Activated CD4-positive, alpha-beta T cell treated with anti-CD3 and anti-CD28 coated beads, Interleukin-2, amount 50 U/mL, for 16 hours (primary cell): ENCODE measurements at places on chromosomes 5 and 9.

GRCh38 chr9:12719431-12719830 is 26.2 kb downstream of the TYRP1 start:
- DNase-seq: no peak

DNA sequence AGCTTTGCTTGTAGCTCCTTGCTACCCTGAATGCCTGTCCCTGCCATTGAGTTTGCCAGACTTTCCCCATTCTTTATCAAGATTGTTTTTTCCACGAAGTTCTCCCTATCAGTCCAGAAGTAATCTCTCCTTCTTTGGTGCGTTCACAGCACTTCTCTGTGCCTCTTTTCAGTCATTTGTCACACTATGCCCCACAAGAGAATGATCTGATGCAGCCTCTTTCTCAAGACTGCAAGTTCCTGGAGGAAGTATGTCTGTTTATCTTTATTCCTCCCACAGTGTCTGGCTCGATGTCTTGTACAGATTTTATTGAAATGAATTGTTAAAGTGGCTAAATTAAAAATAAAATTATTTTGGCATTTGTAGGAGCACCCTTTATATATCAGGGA is 99.3 kb downstream of the CCDC192 start:
- no peak for DNase-seq

- DNase-seq: peak; percentile 22
Observed at GRCh38 chr5:138910546-138911185, 35.5 kb upstream of the LRRTM2 start.

- DNase-seq: no peak
Observed at GRCh38 chr5:36590513-36591286, 15.7 kb upstream of the SLC1A3 start.

GRCh38 chr9:2697492-2697891 is 19.8 kb upstream of the KCNV2 start:
- no peak for DNase-seq

DNA sequence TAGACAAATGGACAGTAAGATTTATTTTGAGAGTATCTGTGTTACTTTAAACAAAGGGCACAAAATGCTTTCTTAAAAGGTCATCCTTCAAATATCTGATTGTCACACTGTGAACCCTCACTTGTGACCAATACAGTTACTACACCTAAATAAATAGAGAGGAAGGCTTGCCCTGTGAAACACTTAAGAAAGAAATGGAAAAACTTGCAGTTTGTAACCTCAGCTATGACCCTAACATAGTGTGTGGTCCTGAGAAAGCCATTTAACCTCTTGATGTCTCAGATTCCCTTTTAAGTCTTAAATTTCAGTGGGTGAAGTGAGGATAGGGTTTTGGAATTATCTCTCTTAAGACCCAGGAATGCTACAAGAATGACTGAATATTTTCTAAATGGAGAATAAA is 126.7 kb upstream of the SLC27A6 start:
- no peak for DNase-seq

DNA sequence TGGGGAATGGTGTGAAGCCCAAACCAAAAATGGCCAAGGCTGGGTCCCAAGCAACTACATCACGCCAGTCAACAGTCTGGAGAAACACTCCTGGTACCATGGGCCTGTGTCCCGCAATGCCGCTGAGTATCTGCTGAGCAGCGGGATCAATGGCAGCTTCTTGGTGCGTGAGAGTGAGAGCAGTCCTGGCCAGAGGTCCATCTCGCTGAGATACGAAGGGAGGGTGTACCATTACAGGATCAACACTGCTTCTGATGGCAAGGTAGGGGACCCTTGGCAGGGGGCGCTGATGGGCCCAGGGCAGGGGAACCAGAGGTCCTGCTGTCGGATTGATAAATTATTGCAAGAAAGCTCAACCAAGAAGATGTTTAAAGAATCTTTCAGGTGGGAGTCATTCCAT is 19.8 kb downstream of the ABL1 start:
- no peak for DNase-seq

- DNase-seq: peak; percentile 70
Observed at GRCh38 chr5:7856855-7857254, 5.9 kb upstream of the CFAP90 start.

DNA sequence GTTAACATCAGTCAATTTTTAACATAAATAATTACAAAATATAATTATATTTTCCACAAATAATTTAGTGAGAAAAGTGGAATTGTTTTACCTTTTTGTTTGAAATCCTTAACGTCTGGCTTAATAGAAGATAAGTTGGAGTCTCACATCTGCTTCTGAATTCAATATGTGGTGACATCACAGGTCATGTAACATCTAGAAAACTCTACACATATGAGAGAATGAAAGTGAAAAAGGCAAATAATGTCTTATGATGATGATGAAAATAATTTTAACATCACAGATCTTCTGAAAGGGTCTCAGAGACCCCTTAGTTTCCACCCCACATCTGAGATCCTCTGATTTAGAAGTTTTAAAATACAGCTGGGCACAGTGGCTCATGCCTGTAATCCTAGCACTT is 81.5 kb downstream of the PRKACG start:
- DNase-seq: no peak

- DNase-seq: no peak
Observed at GRCh38 chr5:172919525-172920446, 39.4 kb upstream of the RPL26L1 start.

DNA sequence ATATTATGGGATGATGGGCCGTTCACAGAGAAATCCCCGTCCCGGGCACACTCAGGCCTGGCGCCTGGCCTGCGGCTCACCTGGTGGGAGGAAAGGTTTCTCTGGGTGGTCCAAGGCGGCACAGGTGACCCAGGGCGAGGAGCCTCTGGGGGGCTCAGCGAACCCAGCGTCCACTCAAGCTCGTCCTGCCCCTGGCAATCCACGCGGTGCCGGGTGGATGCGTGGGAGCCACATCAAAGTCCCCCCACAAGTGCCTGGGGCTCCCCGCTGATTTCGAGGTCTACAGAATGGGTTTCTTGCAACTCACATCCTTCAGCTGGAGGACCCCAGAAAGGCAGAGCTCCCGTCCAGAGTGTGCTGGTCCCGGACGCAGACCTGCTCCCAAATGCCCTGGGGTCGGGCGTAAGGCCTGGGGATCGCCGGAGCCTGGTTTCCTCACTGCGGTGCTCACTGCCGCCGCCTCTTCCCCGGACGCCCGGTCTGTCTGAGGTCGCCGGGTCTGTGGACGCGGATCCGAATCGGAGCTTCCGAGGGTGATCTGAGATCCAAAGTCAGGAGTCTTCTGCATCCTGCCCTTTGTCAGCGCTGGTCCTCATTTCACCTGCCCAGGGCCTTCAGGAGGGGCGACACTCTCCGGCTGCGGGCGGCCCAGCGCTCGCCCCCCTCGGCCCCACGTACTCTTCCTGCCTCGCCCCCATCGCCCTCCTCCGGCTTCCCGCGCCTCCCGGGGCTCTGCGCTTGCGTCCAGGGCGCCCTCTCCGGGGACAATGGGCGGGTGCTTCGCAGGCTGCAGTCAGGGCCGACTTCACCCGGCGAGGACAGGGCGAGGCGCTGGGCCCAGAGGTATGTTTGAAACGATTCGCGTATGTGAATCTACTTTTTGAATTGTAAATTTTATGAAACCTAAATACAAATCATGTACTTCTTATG is 20.0 kb upstream of the RUFY1 start:
- DNase-seq: peak; percentile 42

- no peak for DNase-seq
Observed at GRCh38 chr9:112487799-112488340, 1.2 kb downstream of the KIAA1958 start.

GRCh38 chr5:135243556-135244285 is 155.3 kb downstream of the MACROH2A1 start:
- DNase-seq: no peak

GRCh38 chr5:178413988-178414387 is 176.2 kb downstream of the COL23A1 start:
- DNase-seq: no peak

DNA sequence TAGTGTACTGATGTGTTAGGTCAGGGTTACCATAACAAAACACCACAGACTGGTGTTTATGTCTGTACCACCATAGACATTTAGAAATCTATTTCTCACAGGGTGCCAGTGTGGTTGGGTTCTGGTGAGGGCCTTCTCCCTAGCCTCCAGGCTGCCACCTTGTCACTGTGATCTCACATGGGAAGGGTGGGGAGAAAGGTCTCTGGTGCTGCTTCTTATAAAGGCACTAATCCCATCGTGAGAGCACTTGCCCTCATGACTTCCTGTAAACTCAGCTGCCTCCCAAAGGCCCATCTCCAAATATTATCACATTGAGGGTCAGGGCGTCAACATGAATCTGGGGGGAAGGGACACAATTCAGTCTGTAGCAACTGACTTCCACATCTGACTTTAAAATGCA is 49.8 kb downstream of the PIK3R1 start:
- DNase-seq: no peak

GRCh38 chr9:135029463-135029862 is 58.0 kb upstream of the OLFM1 start:
- DNase-seq: no peak

DNA sequence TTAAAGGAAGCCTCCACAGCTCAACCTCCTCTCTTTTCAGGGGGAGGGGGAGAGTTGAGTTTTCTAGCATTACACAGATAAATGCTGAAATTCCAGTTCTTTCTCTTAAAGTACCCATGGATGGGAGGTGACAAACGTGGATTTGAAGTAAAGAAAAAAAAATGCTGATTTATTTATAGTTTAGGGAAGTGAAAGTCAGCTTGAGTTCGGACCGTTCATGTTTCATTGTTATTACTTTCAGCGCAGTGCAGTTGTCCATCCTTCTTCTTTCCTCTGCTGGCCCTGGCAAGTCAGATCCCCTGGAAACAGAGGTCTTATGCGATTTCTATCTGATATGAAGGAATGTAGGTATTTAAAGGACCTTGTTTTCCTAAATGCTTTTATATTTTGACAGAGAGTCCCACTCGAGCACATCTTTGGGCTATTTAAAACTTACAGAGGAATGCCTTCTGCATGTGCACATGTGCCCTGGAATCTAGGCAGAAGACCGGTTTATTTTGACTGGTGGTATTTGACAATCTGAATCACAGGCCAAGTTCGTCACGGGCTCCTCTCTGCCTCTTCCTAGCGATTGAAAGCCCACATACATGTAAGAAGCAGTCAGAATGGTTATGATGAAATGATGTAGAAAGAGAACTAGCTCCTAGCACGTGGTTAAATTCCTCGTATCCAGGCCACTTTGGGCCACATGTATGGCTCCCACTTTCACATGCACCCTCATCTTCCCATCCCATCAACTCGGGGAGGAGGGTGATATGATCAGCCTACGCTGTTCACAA is 385.2 kb upstream of the KLF4 start:
- no peak for DNase-seq

GRCh38 chr9:73143711-73144328 is 7.8 kb upstream of the ANXA1 start:
- no peak for DNase-seq

GRCh38 chr9:2802494-2802921 is 41.4 kb downstream of the PUM3 start:
- DNase-seq: no peak

- DNase-seq: no peak
Observed at GRCh38 chr5:133849116-133849515, 119.3 kb downstream of the C5orf15 start.

DNA sequence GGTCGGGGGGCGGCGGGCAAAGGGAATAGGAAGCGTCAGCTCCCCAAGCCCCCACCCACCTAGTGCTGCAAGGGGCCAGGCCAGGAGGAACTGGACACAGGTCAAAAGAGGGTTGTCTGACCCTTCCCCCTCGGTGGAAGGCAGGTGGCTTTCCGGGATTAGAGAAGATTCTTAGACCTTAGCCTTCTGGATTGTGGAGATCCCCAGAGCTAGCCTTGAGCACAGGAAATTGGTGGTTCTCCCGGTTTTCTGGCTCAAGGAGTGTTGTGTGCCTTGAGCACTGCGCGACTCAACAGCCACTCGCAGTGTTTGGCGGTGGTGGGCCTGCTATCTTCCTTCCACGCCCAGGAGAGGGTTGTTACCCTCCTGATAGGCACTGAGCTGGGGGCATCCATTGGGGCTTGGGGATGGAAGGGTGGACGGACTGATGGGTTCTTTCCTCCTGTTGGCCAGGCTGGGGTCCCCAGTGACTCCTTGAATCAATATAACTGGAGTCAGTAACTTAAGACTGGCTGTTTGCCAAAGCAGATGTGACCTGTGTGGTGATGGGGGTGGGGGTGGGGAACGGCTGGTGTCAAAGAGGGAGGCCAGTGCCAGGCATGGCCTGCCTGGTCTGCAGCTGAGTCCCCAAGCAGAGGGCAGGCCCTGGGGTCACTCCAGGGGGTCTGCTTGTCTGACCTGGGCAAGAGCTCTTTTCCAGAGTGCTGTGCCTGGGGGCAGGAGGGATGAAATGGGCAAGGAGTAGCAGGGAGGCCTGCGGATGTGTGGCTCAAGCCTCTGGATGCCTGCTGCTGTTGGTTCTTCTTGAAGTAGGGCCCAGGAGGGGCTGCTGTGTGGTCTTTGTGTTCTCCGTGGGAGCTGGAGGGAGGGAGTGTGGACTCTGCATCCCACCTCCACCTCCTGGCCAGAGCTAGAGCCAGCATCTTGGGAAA is 2.1 kb downstream of the FGF18 start:
- no peak for DNase-seq

DNA sequence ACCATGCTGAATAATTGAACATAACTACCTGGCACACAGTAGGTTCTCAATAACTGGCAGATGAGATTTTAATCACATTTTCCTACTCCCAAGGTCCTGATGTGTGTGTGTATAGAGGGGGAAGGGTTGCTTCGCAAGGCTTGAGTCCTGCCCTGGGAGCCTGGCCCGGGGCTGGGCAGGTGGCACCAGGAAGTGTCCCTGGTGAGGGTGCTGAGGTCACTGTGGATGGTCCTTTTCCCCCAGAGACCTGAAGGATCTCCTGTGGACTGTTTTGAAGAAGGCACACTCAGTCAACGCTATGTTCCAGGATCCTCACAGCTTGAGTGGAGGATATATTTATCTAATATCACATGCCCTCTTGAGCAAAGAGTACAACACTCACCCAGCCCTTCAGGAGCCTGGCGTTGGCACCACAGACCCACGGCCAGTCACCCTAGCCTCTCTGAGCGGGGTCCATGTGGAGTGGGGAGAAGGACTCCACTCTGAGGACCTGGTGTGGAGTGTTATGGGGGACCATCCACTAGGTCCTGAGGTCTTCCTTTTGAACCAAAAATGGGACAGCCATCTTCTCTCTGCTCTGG is 177.8 kb downstream of the GABBR2 start:
- DNase-seq: no peak

- no peak for DNase-seq
Observed at GRCh38 chr9:33130961-33131789, 36.0 kb downstream of the B4GALT1 start.

- no peak for DNase-seq
Observed at GRCh38 chr5:174736331-174736721, 11.9 kb downstream of the MSX2 start.

DNA sequence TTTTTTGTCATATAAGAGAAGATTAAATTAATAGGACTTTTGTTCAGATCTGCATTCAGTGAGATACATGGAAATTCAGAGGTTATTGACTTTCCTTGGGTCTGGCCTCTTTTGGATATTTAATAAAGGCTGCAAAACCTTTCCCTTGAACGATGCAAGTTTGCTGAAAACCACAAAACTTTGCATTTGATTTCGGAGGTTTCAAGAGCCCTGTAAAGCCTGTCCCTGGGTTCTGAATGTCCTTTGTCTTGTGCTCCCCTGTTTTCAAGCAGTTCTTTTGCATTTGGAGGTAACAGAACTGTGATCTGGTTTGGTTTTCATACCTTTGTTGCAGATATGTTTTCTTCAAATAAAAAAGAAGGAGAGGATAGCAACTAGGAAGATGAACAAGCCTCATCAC is 188.1 kb upstream of the DMRT1 start:
- DNase-seq: no peak
